Right renal cortex interstitium (tissue), 3 donors: ENCODE measurements at places on chromosomes 16 and 17. TPM values are rescaled to one million over a fixed set of nuclear protein-coding genes. Genes with fewer than 3 reads are reported as not detected.

GRCh38 chr17:82297714-82298537 lies 19.5 kb downstream of the CD7 start:
- DNase-seq: no peak

DNA sequence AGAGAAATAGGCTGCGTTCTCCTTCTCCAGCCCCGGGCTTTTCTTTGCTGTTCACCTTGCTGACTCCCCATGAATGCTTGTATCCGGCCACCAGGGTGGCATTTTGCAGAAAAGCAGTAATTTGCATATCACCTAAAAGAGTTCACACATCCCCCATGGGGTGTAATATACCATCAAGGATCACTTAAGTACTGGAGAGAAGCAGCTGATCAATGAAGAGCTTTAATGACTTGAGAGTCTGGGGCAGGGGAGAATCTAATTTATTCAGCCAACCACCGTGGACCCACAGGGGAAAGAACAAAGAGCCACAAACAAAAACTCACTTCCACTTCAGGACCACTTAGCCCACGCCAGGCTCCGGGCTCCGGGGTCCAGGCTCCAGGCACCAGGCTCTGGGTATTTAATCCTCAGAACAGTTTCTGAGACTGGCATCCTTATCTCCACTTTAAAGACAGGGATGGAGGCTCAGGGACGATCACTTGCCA lies 33.9 kb upstream of the SEC14L1 start:
- DNase-seq: no peak

- no peak for DNase-seq
These were observed 7.0 kb upstream of the RBFOX3 start for GRCh38 chr17:79617740-79618382.

DNA sequence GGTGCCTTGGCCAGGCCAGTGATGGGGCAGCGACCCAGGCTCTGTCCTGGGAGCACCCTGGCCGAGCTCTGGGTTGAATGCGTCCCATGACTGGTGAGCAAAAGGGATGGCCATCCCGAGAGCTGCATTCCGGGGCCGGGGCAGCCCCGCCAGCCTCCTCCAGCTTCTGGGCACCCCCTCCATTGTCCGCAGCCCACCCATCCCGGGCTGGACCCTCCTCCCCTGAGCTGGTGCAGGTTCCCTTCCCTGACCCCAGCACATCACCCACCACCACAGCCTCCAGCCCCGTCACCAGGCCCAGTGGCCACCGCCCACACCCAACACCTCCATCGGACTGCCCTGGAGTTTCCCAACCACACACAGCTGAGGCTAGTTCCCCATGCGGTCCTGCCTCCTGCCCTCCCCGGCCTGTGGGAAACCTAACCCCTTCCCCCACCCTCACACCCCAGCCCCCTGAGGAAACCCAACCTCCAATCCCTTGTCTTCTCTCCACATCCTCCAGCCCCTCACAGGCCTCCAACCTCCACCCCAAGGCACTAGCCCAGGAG lies 16.2 kb upstream of the PVALEF start:
- no peak for DNase-seq

GRCh38 chr16:31452631-31453106 lies 6.6 kb upstream of the ARMC5 start:
- no peak for DNase-seq

GRCh38 chr17:47733674-47734410 lies 806 bp downstream of the TBX21 start:
- no peak for DNase-seq

DNA sequence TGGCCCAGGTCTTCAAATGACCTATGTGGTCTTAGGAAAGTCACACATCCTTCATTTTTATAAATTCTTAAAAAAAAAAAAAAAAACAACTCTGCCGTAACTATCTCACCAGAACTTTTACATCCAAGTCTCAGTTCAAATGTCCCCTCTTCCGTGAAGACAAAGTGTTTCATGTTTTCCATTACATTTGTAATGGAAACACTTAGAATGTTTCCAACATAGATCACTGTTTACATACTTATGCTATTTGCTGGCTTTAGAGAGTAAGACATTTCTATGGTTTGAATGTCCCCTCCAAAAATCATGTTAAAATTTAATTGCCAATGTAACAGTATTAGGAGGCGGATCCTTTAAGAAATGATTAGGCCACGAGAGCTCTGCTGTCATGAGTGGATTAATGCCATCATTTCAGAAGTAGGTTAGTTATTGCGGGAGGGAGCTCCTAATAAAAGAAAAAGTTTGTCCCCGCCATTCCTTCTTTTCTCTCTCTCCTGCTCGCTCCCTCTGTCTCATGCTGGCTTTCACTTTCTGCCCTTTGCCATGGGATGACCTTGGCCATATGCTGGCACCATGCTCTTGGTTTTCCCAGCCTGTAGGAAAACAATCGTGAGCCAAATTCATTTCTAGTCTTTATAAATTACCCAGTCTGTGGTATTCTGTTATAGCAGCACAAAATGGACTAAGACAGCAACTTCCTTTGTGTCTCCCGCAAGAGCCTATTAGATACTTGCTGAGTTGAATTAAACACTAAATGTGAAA lies 887.8 kb upstream of the SOX9 start:
- DNase-seq: no peak

DNA sequence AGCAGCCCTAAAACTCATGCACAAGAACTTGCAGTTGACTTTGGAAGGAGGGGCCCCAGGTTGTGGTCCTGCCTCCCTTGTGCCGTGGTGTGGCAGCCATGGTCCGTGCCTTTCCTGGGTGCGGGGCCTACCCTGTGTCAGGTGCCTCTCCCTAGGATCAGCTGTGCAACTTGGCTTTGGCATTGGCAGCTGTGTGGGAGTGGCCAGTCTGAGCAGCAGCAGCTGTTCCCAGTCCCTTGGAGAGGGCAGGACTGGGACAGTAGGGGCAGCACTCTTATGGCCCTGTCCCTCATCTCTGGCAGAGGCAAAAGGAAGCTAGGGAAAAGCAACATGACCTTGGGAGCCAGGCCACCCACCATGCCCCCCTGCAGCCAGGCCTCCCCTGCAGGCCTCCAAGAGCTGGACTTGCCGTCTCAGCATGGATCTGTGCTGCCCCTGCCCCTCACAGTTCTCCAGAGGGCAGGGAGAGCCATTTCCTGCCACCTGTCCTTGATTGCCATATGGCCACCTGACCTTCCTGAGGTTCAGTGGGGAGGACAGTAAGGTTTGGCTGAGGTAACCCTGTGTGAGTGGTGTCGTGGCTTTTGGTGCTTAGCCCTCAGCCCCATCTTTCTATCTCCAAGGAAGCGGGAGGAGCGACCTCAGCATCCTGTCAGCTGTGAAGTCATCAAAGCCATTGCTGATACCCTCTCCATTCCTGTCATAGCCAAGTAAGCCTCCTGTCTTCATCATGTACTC lies 15.5 kb upstream of the NFATC3 start:
- DNase-seq: no peak

GRCh38 chr16:85395207-85395912 lies 217.8 kb upstream of the GSE1 start:
- no peak for DNase-seq

DNA sequence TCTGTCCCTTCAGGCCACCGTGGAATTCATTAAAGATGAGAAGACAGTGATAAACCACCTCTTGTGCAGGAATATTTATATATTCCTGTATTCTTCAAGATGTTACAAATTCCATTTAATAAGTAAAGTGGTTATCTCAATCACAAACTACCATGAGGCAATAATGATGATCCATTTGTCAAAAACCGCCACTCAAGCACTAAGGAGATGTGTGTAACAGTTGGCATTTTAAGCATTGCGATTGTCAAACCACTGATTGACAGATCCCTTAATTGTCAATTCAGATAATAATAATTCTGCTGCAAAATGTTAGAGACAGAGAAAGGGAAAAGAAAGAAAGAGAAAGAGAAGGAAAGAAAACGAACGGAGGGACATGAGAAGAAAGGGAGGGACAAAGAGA lies 476.1 kb upstream of the RBFOX1 start:
- no peak for DNase-seq

DNA sequence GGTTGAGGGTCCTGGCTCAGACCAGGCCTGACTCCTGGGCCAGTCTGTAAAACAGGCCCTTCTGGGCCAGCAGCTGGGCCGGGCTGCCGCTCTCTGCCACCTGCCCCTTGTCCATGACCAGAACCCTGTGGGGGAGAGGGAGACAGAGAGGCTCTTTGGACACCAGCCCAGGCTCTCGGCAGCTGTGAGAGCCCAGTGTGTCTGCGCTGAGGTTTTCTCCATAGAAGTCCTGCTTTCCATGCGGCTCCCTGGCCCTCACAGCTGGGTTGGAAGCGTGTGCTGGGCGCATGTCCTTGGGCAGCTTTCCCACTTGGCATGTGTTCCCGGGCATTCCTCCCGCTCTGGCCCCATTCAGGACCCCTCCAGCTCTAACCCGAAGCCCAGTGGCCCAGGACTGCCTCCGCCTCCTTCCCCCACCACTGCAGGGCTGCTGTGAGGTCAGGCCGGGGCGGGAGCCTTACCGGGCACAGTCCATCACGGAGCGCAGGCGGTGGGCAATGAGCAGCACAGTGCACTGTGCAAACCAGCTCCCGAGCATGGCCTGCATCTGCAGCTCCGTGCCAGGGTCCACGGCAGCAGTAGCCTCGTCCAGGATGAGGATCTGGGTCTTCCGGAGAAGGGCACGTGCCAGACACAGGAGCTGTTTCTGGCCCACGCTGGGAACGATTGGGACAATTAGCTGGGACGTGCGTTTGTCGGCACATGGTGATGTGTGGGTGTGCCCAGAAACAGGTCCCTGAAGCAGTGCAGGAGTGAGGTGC lies 73.0 kb downstream of the ABCC6 start:
- peak; percentile 25 for DNase-seq

Gene ZNF750
- 1.8 TPM for polyA plus RNA-seq

Gene DPEP3
- 0.06 TPM for polyA plus RNA-seq
